ENCODE measurements at places on chromosomes 3 and 15.

DNA sequence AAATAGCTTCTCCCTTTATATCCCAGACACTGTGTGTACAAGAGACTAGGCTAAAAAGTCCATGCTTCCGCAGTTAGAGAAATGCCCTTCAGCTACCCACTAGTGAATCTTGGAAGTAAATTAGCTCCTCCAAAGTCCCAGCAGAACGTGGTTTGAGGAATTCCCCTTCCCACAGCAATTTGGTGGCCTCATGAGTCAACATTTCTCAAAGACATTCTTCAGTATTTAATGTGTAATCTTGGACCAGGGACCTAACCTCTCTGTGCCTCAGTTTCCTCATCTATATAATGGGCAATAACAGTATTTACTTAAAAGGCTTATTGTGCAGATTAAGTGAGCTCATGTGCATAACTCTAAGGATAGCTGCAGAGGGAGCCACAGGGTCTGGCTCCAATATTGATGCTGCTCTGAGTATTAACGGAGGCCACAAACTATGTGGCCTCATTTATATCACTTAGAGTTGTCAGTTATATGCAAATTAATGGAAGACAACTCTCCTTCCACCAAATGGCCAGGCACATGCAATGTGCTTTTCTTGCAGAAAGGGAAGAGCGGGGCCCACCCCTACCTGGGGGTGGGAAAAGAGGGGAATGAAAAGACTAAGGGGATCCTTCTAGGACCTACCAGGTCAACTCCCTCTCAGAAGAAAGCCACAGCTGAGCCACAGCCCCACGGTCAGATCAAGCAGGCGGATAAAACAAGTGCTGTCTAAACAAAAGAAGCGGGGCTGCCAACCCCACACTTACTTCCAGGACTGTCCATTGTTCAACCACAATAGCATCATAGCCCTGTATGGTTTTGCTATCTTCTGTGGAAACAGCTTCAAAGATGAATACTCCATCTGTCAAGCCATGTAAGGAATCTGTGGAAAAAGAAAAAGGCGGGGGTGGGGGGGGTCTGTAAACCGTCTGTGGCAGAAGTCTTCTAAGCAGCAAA is 92.4 kb downstream of the OXNAD1 start:
- peaks cover 25% of the 10 kb centered on the region for H3K36me3 ChIP-seq
- DNase-seq: no peak
- no peak overlapping the region for H3K4me3 ChIP-seq
- H3K4me1 ChIP-seq: peaks cover 11% of the 10 kb centered on the region

DNA sequence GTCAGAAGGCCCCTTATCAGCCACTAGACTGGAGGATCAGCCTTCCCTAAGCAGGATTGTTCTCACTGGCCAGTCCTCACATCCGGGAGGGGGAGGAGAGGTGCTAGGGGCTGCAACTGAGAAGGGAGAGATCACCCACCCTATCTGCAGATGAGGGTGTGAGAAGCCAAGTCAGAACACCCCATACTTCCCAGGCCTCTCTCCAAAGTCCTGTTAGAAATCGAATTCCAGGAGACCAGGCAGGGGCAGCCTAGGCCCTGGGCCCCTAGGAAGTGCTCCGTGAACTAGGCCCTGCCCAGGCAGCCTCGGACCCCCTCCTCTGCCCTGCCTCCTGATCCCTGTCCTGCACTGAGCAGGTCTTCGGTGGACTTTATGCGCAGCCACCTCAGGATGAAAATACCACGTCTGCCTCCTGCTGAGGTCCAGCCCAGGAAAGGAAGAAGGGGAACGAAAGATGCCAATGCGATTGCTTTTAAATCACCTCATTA is 933 bp downstream of the DZIP1L start:
- DNase-seq: no peak
- H3K27me3 ChIP-seq: peaks cover 46% of the 10 kb centered on the region
- H3K36me3 ChIP-seq: no peaks in the 10 kb centered on the region
- peaks cover 2% of the 10 kb centered on the region for H3K4me1 ChIP-seq
- no peak overlapping the region for H3K27ac ChIP-seq

DNA sequence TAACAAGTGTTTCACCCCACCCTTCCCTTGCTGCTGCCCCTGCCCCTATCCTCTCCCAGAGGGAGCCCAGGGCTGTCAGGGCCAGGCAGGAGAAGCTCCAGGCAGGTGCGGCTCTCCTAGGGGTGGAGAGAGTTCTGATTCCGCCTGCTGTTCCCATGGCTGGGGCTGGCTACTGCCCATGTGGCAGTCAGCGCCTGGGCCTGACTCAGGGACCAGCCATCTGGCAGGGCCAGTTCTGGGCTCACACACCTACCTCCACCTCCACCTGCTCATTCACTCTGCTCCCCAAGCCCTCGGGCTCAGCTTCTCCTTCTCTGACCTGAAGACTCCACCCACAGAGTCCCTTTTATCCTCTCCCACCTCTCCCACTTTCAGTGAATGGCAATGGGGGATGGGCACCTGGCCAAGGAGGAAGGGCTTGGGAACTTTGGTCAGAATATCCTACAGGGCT is 23.4 kb downstream of the AMOTL2 start:
- no peaks in the 10 kb centered on the region for H3K36me3 ChIP-seq
- peaks cover 6% of the 10 kb centered on the region for H3K27me3 ChIP-seq
- no peak for DNase-seq
- no peak overlapping the region for H3K4me3 ChIP-seq
- H3K4me1 ChIP-seq: no peaks in the 10 kb centered on the region
- no peak overlapping the region for H3K27ac ChIP-seq

DNA sequence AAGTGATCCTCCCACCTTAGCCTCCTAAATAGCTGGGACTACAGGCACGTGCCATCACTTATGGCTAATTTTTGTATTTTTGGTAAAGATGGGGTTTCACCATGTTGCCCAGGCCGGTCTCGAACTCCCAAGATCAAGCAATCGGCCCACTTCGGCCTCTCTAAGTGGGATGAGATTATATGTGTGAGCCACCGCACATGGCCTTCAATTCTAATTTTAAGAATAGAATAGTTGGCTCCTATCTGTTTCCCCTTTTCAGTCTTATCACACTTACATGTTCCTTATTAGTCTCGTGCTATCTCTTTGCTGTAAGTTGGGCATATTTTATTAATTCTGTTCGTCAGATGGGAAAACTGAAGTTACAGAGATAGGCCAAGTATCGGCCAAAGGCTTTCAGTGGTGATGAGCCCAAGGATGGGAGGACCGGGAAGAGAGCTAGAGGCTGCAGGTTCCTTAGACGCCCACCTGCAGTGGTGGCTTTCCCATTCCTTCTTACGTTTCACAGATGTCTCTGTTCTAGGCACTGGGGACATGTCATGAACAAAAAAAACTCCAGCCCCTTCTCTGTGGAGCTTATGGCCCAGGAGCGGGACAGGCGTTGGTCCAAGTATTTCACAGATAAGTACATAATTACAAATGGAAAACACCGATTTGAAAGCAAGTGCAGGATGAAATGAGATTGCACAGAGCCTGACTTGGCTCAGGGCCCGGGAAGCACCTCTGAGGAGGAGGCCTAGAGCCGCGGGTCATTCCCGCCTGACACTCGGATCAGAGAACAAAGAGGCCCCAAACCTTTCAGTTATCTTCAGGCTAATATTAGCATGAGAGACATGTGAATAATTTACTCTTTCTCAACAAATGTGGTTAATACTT is 91.1 kb upstream of the KLF13 start:
- peaks cover 4% of the 10 kb centered on the region for H3K27me3 ChIP-seq
- no peak overlapping the region for H3K4me3 ChIP-seq
- DNase-seq: no peak
- peaks cover 22% of the 10 kb centered on the region for H3K4me1 ChIP-seq
- H3K27ac ChIP-seq: no peak overlapping the region

DNA sequence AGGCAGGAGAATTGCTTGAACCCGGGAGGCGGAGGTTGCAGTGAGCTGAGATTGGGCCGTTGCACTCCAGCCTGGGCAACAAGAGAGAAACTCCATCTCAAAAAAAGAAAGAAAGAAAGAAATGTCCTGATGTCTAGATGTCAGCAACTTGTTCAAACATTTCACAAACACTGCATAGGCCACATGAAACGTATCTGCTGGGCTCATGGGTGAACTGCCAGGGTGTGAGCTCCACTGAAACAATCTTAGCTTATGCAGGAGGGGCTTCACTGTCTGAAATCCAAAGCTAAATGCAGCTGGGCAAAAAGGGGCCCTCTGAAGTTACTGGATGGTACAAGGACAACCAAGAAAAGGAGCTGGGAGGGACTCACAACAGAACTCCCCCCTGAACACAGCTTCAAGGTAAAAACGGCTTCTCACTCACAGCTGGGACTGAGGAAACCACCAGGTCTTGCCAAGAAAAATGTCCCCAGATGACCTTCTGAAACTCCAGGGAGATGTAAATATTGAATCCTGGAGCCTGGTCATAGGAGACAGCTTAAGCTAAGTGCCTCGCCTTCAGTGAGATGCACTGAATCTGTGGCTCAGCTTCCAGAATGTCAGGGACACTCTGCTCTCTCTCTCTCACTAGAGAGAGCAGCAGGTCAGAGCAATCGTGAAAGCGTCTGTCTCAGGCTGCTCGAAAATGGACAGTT is 31.9 kb downstream of the SEC61A1 start:
- peaks cover 25% of the 10 kb centered on the region for H3K36me3 ChIP-seq
- H3K4me3 ChIP-seq: no peak overlapping the region
- no peaks in the 10 kb centered on the region for H3K27me3 ChIP-seq
